ENCODE measurements at places on chromosomes 5 and 9.

DNA sequence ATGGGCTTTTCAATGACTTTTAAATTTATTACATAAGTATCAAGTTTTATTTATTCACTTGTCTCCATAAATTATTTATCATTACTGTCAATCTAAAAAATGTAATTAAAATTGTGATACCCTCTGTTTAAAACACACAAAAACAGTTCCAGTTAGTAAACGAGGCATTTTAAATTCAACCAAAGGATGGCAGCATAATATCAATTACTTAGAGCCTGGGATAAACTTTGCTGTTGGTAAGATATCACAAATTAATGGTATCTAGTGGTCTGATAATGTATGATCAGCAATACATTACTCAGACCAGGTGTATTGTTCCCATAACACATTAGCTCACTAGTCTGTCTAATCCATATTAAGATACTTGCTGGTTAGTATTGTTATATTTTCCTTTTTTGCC is 9.6 kb upstream of the IFNE start:
- DNase-seq, result no peak

- no peak for DNase-seq
Observed at GRCh38 chr5:157819502-157820115, 39.3 kb downstream of the CLINT1 start.

GRCh38 chr5:116773926-116774325 is 199.3 kb upstream of the SEMA6A start:
- DNase-seq, result peak; percentile 85

GRCh38 chr5:178194026-178194425 is 6.9 kb upstream of the GMCL2 start:
- DNase-seq, result no peak

- DNase-seq, result no peak
Observed at GRCh38 chr9:132260846-132261245, 93.9 kb downstream of the SETX start.

DNA sequence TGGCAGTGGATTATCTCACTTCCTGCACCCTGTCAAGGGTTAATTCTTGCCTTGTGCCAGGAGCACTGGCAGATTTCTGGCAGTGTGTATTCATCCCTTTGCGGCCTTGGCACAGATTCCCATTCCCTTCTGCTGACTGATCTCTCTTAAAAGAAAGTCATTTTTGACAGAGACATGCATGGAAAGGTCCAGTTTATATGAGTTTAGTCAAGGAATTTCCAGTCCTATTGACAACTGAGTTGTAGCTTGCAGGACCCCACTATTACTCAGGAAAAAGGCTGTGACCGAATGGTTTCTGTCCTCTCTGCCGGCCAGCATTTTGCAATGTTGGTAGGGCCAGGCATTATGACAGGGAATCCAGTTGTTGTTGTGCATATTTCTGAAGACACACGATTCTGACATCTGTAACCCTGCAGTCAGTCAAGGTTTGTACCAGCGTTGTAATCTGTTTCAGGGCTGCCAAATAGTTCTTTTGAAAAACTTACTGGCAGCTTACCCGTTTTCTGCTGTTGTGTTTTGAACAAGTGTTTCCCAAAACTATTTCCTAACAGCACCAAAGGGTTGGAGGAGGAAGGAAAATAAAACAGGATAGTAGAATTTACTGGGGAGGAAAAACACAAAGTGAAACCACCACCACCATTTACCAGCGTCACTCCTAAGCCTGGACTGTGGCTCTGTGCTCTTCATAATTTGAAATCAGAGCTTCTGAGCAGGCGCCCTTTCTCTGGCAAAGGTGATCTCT is 243.4 kb upstream of the KLF4 start:
- DNase-seq, result no peak

DNA sequence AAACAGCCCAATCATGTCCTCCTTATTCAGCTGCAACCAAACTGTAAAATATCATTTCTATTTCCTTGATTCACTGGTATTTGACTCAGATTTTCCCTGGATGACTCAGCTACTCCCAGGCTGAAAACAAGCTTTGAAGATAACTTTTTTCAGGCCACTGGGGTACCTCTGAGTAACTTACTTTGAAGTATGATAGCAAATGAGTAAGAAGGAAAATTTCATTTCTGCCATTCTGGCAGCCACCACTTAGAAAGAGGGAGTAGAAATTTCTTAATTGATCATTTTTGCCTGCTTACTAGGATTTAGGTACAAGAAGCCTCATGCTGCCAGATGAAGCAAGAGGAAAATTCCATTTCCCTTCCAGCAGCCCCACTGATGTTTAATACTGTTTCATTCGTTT is 247.4 kb downstream of the PRELID2 start:
- DNase-seq, result no peak

DNA sequence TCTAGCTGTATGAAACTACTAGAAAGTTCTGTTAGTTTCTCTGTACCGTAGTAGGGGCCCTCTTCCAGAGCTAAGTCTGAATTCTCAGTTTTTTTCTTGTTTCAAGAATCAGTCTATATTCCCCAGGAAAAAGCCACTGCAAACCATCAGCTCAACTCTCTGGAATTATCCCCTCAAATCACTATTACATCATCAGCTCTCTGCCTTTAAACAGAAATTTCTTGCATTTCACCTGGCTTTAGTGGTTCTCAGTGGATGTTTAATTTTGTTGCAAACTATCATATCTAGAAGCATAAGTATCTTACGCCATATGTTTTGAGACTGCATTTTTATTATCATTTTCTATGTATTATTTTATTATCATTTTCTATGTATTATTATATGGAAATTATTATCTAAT is 55.2 kb upstream of the PPP2CA start:
- DNase-seq, result no peak

- no peak for DNase-seq
Observed at GRCh38 chr5:14971873-14972272, 100.3 kb upstream of the ANKH start.

DNA sequence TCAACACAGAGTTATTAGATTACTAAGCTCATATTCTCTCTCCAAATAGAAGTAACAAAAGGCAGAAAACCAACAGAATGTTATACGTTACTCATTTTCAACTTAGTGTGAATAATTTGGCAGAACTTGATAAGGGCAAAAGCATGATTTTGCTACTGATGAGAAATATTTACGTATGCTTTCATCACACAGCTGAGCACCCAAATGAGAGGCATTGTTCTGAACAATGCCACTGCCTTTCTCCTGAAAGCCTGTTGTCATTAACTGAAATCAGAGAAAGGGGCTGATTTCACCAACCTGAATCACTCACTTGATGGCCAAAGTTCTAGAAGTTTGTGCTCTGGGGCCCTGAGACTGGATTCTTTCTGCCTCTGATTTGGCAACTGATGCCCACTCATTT is 367.5 kb upstream of the PTGER4 start:
- DNase-seq, result no peak

- DNase-seq, result no peak
Observed at GRCh38 chr5:158875272-158875679, 224.4 kb downstream of the EBF1 start.

DNA sequence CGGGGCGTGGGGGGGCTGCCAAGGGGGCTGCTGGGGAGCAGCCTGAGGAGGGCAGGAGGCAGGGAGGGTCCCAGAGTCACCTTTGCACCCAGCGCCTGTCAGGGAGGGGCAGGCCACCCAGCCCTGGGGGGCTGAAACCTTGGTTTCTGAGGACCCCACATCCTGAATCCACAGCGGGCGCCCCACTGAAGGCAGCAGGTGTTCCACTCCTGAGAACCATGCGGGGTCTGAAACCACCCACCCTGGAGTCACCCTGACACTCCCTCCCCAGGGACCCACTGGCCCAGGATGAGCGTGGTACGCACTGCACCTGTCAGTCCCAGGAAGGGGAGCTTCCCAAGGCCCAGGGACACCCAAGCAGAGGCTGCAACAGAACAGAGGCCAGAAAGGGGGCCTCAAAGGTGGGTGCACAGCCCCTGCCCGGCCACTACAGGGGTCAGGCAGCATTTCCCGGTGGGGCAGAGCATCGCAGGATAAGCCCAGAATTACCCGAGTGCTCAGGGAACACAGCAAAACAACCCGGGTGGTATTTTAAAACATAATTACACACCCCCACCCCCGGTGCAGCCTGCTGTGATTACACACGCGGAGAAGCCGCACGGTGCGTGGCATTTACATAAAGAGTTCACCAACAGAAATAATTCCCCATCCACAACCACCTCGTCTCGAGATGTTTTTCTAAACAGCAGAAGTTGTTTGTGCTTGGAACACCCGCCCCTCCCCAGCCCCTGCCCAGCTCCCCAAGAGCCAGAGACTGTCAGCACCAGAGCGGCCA is 57.3 kb upstream of the UBAC1 start:
- DNase-seq, result no peak

DNA sequence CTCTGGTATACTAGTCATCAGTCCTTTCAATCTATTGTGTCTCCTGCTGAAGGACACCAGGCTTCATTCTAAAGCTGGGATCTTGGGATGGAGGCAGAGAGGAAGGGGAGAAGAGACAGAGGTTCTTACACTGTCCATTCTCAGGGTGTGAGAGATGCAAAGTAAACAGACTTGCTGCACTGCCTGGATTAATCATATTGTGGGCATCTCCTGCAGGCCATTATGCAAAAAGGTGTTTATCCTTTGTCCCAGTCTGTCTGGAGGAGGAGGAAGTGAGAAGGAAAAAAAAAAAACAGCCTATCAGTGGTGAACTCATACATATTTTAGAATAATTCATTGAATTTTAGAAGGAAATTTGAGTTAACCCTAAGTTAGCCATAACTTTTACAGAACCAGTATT is 92.9 kb upstream of the TNPO1 start:
- DNase-seq, result no peak

DNA sequence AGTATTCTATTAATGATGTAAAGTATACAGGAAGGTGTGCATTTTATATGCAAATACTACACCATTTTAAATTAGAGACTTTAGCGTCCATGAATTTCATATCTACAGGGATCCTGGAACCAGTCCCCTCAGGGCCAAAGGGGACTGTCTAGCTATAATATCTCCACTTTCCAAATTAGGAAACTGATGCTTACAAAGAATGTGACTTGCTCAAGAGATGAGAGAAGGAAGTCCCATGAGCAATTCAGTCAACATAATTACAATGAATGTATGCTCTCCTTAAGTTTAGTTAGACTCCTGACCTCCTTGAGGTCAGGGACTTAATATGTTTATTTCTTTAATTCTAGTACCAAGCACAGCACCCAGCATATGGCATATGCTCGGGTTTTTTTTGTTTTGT is 23.7 kb downstream of the NIPBL start:
- no peak for DNase-seq

Data from GM23338 (cell line).